ENCODE measurements at places on chromosomes 2 and 18.

DNA sequence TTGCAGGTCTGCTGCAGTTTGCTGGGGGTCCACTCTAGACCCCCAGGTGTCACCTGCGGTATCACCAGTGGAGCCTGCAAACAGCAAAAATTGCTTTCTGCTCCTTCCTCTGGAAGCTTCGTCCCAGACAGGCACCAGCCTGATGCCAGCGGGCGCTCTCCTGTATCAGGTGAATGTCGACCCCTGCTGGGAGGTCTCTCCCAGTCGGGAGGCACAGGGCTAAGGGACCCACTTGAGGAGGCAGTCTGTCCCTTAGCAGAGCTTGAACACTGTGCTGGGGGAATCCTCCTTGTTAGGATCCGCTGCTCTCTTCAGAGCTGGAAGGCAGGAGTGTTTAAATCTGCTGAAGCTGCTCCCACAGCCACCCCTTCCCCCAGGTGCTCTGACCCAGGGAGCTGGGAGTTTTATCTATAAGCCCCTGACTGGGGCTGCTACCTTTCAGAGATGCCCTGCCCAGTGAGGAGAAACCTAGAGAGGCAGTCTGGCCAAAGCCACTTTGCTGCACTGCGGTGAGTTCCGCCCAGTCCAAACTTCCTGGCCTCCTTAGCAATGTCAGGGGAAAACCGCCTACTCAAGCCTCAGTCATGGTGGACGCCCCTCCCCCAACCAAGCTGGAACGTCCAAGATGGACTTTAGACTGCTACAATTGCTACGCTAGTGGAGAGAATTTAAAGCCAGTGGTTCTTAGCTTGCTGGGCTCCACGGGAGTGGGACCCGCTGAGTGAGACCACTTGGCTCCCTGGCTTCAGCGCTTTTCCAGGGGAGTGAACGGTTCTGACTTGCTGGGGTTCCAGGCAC is 652.5 kb downstream of the KCNJ3 start:
- no peaks in the 10 kb centered on the region for H3K27me3 ChIP-seq
- no peaks in the 10 kb centered on the region for H3K4me1 ChIP-seq

DNA sequence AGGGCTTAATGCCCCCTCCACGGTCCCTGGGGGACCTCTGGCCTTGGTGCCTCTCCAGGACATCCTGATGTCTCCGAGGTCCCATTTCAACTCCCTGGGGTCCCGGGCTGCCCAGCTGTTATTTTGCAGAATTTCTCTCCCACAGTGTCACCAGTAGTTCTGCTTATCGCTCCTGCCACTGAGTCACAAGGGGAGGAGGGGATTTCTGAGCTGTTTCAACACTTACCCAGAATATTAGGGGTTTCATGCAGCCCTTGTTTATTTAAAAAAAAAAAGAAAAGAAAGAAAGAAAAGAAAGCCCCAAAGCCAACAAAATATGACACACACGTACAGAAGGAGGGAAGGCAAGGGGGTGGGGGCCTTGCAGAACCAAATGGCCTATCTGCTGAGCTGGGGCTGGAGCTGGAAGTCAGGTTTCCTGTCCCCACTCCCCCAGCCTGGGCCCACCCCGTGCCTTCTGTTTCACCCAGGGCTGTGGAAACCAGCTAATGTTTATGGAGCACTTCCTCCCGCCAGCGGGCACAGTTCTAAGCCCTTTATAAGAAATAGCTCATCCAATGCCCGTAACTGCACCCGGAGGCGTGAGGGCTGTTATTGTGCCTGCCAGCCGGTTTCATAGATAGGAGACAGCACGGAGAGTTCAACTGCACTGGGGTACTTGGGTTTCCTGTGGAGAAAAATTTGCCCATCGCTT is 8.4 kb upstream of the ARID5A start:
- peak overlapping the region; percentile 37 for H3K4me3 ChIP-seq
- DNase-seq, result no peak
- peaks cover 4% of the 10 kb centered on the region for H3K36me3 ChIP-seq
- H3K4me1 ChIP-seq, result peaks cover 14% of the 10 kb centered on the region
- no peaks in the 10 kb centered on the region for H3K27me3 ChIP-seq

DNA sequence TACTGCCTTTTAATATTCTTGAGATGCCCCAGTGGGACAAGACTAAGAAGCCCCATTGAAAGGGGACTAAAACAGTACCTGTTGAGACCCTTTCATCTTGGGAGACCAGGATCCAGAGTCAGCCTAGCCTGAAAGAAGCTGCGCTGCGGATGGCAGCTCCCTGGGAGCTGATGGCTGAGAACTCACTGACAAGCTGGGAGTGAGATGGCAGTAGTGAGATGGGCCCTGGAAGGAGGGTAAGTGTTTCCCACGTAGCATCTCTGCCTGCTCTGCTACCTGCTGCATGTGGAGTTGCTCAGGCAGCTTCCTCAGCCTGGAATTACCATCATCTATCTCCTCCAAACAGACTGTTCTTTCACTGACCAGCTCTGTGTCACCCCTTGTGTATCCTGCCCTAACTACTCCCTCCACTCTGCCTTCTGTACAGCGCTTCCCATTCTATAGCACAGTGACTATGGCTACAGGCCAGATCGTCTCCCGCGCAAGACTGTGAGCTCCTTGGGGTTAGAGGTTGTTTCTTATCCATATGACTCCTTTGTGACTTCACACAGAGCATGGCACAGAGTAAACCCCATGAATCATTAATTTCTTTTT is 330.4 kb downstream of the NBAS start:
- no peak overlapping the region for H3K27ac ChIP-seq
- peaks cover 4% of the 10 kb centered on the region for H3K4me1 ChIP-seq
- H3K36me3 ChIP-seq, result peaks cover 4% of the 10 kb centered on the region
- no peak overlapping the region for H3K4me3 ChIP-seq

DNA sequence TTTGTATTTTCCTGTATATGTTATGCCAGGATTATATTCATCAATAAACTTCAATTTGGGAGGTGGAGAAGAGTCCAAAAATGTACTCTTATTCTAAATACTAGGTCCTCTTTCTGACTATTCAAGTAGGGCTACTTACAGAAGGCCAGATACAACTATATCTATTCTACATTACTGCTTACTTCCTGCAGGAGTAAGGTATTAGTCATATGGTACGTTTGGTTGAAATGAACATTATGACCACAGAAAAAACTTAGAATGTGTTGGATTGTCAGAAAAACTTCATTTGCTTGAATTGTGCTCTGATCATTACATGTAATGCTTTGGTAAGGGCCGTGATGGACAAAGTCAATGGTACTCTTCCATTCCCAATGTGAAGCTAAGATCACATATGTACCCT is 35.0 kb downstream of the STAT4 start:
- H3K4me1 ChIP-seq, result no peaks in the 10 kb centered on the region
- H3K4me3 ChIP-seq, result no peak overlapping the region
- H3K27me3 ChIP-seq, result no peaks in the 10 kb centered on the region
- no peak overlapping the region for H3K27ac ChIP-seq
- DNase-seq, result no peak

- no peaks in the 10 kb centered on the region for H3K27me3 ChIP-seq
- no peaks in the 10 kb centered on the region for H3K36me3 ChIP-seq
- H3K4me1 ChIP-seq, result peaks cover 18% of the 10 kb centered on the region
- H3K4me3 ChIP-seq, result no peak overlapping the region
These were observed 143.2 kb upstream of the SETBP1 start for GRCh38 chr18:44537526-44537925.

- H3K4me3 ChIP-seq, result no peak overlapping the region
- no peak overlapping the region for H3K27ac ChIP-seq
- H3K4me1 ChIP-seq, result no peaks in the 10 kb centered on the region
- no peak for DNase-seq
- H3K27me3 ChIP-seq, result no peaks in the 10 kb centered on the region
These were observed 114.2 kb downstream of the SGPP2 start for GRCh38 chr2:222538535-222538934.

GRCh38 chr2:166984797-166985196 is 96.5 kb downstream of the XIRP2 start:
- H3K27me3 ChIP-seq, result no peaks in the 10 kb centered on the region
- H3K36me3 ChIP-seq, result no peaks in the 10 kb centered on the region
- DNase-seq, result no peak
- no peak overlapping the region for H3K4me3 ChIP-seq
- no peaks in the 10 kb centered on the region for H3K4me1 ChIP-seq
- H3K27ac ChIP-seq, result no peak overlapping the region

GRCh38 chr18:3793545-3793944 is 343.6 kb downstream of the TGIF1 start:
- H3K4me1 ChIP-seq, result peaks cover 10% of the 10 kb centered on the region
- no peaks in the 10 kb centered on the region for H3K36me3 ChIP-seq
- H3K27me3 ChIP-seq, result peaks cover 9% of the 10 kb centered on the region

- no peak overlapping the region for H3K4me3 ChIP-seq
- no peaks in the 10 kb centered on the region for H3K36me3 ChIP-seq
- DNase-seq, result no peak
- H3K4me1 ChIP-seq, result no peaks in the 10 kb centered on the region
These were observed 368.2 kb downstream of the IRS1 start for GRCh38 chr2:226431288-226431948.

All from endothelial cell (in vitro differentiated cells).